ENCODE measurements at places on chromosomes 3 and 15.

DNA sequence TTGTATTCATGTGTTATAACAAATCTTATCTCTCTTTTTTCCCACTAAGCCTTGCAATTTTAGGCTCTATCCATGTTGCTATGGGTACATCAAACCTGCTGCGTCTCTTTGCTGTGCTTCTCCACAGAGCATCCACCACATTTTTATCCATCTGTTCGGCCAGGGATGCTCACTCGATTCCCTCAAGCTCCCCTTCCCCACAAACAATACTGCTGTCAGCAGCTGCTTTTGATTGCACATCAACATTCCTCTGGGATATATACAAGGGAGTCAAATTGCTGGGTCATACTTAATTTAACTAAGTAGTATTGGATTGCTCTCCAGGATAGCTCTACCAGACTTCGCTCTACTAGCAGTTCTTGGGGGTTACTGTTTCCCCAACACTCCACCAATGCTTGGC lies 36.8 kb downstream of the TMEM108 start:
- no peak for DNase-seq

DNA sequence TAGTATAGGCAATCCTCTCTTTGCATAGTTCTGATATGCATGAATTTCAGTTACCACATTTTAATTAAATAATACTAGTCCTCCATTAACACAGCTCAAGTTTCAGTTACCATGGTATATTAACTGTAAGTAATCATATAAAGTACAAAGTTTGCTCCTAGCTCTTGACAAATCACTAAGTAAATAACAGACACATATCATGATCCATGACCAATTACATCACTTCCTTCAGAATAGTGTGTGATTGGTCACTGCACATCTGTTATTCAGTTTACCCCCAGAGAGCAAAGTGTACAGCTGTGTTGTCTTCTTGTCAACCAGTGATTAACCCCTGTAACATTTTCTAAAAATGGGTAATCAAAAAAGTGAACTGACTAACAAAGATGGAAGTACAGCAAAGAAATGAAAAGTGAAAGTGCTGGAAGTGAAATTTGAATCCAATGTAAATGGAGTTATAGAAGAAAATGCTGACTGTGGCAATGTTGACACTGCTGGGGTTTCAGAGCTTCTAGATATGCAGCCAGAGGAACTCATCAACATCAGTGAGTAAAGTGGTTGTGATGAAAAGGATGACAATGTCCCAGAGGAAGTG lies 30.2 kb upstream of the LEKR1 start:
- DNase-seq = no peak

DNA sequence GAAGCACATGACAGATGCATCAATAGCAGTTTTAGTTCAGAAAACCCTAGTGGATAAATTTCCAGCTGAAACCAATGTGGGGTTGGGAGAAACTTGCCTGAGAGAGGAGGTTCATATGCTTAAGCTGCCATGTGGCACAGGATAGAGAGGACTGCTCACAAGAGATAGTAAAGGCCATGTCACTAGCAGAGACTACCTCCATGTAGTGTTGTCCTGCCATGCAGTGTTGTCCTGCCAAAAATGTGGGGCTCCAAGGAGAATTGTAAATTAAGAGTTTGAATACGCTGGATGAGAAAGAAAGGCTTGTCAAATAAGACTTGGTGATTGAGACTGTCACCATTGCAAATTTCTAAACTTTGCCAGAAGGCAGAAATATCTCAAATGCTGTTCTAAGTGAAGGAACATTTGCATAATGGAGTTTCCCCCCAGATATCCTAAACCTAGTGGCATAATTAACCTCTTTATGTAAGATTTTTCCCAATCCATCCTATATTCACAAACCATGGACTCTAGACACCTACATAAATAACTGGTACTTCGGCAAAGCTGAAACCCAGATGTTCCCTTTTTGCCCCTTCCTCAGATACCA lies 938.3 kb upstream of the ALCAM start:
- DNase-seq = no peak

DNA sequence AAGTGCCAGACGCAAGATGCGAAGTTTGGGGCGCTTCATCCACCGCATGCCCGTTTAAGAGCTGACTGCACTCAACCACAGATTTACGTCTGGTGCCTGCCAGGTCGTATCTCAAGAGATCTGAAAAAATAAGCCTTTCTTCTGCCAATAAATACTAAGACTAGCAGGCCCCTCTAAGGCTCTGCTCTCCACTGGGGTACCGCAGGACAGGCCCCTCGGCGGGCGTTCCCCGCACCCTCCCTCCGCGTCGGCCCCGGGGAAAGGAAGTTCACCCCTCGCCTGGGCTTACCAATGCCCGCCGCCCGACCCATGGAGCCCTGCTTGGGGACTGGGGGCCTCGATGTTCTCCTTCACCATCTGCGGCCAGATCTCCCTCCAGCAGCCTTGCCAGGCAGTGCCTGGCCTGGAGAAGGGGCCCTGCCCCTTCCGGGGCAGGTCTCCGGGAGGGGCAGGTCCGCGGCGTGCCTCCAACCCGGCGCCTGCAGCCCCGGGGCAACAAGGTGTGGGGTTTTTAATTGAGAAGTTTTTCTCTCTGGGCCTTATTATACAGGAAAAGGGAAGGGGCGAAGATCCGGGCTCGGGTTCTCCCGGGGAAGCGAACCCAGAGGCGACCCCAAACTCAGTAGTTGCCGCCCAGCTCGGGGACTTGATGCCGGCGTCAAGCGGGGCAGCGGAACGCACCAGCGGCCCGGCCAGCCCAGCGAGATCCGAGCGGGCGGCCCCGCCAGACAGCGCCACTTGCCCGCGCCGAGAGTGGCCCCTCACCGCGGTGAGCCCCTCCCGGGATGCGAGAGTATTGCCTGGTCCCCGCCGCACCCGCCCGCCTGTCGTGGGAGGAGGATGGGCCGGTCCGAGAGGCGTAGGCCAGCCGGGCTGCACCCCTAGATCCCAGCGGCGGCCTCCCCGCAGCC lies 735 bp downstream of the GOLGA8B start:
- DNase-seq = peak; percentile 68

DNA sequence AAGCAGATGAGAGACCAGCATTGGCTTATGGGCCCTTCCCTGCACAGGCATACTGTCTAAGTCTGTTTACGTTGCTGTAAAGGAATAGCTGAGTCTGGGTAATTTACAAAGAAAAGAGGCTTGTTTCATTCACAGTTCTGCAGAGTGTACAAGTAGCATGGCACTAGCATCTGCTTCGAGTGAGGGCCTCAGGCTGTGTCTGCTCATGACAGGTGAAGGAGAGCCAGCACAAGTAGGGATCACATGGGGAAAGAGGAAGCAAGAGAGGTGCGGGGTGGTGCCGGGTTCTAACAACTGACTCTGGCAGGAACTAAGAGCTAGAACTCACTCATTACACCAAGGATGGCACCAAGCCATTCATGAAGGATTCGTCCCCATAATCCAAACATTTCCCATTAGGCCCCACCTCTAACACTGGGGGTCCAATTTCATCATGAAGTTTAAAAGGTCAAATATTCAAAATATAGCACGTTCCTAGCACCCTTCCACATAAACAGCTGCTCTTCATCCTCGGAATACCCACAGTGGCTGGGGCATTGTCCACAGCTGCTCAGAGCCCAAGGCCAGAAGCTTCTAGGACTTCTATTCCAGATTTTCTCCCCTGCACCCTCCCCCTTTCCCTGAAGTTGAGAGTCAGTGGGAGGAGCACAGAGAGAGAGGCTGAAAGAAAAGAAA lies 5.6 kb downstream of the RTP3 start:
- no peak for DNase-seq

DNA sequence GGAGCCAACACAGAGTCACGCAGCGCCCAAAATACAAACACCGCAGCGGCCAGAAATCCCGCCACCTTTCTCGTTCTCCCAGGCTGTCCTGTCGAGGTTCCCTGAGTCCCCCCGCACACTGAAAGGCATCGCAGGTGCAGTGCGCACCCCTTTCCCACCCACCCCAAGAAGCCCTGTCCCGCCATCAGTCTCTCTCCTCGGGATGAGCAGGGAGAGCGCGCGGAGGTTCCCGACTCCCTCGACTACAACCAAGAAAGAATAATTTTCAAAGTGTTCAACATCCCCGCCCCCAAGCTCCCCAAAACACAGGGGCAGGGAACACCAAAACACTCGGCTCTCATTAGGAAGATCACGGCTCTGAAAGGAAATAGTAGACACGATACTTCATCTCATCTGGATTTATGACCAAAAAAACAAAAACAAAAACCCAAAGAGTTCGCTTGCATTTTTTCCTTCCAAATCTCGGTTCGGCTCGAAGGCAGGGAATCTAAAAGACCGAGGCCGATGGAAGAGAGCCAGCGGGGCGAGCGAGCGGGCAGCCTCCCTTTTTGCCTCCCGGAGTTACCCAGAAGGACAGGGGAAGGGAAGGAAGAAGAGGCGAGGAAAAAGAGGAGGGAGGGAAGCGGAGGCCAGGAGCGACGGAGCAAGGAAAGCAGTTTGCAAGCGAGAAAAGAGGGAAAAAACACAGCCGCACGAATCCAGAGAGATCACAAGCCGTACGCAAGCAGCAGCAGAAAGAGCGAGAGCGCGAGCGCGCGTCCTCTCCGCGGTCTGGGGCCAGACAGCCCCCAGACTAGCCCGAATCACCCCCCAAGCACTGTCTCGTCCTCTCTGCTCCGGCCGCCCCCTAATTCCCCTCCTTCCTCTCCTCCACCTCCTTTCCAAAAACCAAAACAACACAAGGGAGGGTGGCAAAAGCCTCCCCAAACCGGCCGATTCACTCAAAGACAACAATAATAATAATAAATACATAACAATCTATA lies 808 bp downstream of the BCL6 start:
- no peak for DNase-seq

- no peak for DNase-seq
Measured at GRCh38 chr15:57920911-57921310, 144.6 kb downstream of the ALDH1A2 start.

GRCh38 chr3:45976191-45977091 lies 19.2 kb downstream of the FYCO1 start:
- DNase-seq = no peak

- DNase-seq = no peak
Measured at GRCh38 chr3:117844676-117845075, 1135.1 kb downstream of the TUSC7 start.

DNA sequence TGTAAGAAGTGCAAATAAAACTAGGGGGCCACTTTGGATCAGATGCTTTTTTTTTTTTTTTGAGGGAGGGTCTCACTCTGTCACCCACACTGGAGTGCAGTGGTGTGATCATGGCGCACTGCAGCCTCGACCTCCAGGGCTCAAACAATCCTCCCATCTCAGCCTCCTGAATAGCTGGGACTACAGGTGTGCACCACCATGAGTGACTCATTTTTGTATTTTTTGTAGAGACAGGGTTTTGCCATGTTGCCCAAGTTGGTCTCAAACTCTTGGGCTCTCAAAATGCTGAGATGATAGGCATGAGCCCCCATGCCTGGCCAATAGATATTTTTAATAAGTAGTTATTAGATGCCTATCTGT lies 20.8 kb downstream of the CCR1 start:
- no peak for DNase-seq

DNA sequence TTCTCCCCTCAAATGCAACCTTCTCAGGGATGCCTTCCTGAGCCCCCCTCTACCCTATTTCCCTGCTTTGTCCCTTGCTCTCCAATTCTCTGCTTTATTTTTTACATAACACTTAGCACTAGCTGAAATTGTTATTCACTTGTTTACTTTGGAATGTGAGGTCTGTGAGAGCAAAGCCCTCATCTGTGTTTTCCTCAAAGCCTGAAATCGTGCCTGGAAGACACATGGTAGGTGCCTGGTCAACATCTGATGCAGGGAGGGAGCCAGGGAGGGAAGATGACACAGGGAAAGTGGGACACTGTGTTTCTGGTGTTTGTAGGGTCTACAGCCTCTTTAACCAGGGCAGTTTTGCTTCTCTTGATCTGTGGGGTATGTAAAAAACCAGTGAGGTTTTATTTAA lies 23.6 kb downstream of the EIF2AK4 start:
- DNase-seq = no peak

- no peak for DNase-seq
Measured at GRCh38 chr3:189170559-189170958, 1.2 kb upstream of the TPRG1 start.

DNA sequence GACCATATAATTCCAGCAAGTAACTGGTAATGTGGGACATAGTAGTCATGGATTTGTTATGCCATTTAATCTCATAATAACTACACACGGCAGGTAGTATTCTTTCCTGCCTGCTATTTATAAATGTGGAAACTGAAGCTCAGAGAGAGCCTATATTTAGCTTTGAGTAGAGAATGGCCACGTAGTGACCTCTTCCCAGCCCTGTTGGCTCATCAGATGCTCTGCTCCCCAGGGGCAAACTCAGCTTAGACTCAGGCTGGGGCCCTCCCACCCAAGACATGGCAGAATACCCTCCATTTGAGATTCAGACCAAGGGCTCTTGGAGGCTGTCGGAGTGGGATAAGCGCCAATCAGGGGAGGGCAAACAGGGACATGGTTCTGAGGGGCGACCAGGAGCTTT lies 17.3 kb upstream of the HDAC11 start:
- DNase-seq = no peak

DNA sequence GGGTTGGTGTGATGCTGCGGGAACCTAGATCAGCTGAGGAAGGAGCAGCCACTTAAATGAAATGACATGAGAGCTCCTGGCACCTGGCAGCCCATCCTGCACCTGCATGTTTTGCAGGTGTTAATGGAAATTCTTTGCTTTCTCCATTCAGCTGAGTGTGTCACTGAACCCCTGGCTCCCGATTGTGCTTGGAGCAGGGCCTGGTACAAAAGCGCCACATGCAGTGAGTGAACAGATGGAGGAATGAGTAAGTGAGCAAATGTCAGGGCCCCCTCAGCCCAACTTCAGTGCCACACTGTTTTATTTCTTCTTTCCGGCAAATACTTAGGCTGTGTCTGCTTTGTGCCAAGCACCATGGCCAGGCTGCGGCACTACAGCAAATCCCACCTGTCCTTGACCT lies 132.2 kb downstream of the ASB7 start:
- no peak for DNase-seq

- no peak for DNase-seq
Measured at GRCh38 chr15:79978655-79979514, 7.9 kb upstream of the BCL2A1 start.

GRCh38 chr15:31605467-31605931 lies 278.9 kb downstream of the KLF13 start:
- no peak for DNase-seq

DNA sequence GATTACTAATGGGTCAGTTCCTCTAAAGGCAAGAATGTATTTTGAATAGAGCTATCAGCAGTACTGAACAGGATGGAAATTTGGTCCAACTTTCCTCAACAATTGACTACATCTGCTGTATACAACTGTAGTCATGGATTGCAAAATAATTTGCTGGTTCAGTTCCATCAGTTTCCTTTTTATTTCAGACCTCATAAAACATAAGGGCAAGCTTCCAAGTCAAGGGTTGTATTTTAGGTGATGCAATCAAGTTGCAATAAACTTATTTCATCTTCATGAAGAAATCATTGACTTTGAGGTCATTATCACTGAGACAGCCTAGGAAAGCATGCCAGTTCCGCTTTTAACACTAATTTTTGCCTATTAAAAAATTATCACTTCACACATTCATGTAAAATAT lies 90.4 kb upstream of the TSEN2 start:
- DNase-seq = no peak

GRCh38 chr15:100720406-100720967 lies 118.1 kb downstream of the ASB7 start:
- no peak for DNase-seq

- no peak for DNase-seq
Measured at GRCh38 chr15:37261685-37262084, 161.3 kb upstream of the MEIS2 start.

GRCh38 chr15:57345584-57345983 lies 30.7 kb upstream of the CGNL1 start:
- DNase-seq = no peak
